ENCODE measurements at places on chromosomes 6 and 20.

DNA sequence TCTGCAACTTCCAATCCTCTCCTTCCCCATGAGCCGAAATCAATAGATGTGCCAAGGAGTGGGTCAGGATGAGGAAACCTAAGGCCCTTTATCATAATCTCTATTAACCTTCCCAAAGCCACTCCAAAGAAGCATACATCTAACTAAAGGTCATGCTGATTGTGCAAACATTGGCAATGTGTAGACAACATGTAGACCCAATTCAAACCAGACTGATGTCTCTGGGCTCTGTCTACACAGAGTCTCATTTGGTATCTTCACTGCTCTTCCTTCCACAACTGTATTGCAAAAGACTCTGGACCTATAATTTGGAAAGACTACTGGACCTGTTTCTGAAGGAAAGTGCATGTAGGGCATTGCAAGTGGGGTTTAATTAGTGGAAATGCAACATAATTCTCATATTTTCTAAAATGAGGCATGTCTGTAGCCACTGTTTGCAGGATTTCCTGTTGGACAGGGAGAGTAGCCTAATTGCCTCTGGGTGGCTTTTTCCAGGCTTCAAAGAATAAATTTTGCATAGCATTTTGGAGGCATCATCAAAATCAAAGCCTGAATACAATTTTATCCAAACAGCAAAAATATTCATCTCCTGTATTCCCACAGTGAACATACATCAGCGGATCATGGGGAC is 35.0 kb upstream of the MLIP start:
- H3K4me1 ChIP-seq, result no peaks in the 10 kb centered on the region
- DNase-seq, result no peak
- H3K27ac ChIP-seq, result no peak overlapping the region
- no peaks in the 10 kb centered on the region for H3K36me3 ChIP-seq

- H3K36me3 ChIP-seq, result no peaks in the 10 kb centered on the region
- H3K4me3 ChIP-seq, result no peak overlapping the region
- peak; percentile 76 for DNase-seq
Observed at GRCh38 chr20:856361-856775, 22.9 kb downstream of the FAM110A start.

GRCh38 chr20:61963149-61963548 is 102.5 kb downstream of the TAF4 start:
- no peaks in the 10 kb centered on the region for H3K4me1 ChIP-seq
- H3K4me3 ChIP-seq, result no peak overlapping the region
- peak; percentile 34 for DNase-seq
- peaks cover 27% of the 10 kb centered on the region for H3K27me3 ChIP-seq
- no peak overlapping the region for H3K27ac ChIP-seq
- H3K36me3 ChIP-seq, result no peaks in the 10 kb centered on the region

DNA sequence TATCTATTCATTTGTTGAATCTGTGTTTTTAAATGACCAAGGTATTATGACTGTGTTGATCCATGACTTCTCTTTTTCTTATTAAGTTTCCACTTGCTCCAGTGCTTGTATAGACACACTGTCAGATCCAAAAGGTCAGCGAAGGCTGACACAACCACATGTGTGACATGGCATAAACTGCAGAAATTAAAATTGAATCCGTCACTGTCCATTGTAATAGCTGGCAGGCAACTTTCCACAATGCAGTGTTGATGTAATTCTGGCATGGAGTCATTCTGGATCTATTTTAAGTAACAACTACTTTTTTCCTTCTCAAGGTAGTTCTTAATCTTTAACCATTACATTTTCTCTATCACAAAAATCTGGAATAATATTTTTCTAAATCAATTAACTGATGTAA is 145.3 kb downstream of the AIG1 start:
- H3K4me3 ChIP-seq, result no peak overlapping the region
- H3K36me3 ChIP-seq, result no peaks in the 10 kb centered on the region
- H3K27me3 ChIP-seq, result no peaks in the 10 kb centered on the region
- no peak overlapping the region for H3K27ac ChIP-seq
- no peak for DNase-seq
- no peaks in the 10 kb centered on the region for H3K4me1 ChIP-seq

DNA sequence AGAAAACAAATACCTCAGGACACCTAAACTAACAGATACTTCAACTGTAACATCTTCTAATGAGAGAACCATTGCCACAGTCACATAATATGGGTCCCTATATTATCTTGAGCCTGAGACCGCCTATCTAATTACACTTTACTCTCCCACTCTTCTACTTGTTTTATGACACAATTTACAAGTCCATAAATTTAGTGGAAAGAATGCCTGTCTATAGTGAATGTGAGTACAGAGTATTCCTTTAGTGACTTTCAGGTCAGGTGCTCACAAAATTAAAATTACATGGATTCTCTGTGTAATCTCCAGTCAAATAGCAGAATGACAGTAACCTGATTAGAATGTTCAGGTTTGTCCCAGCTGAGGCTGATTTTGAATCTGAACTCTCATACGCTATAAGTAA is 624.1 kb downstream of the PKHD1 start:
- no peaks in the 10 kb centered on the region for H3K27me3 ChIP-seq
- no peak for DNase-seq
- no peak overlapping the region for H3K27ac ChIP-seq
- no peaks in the 10 kb centered on the region for H3K4me1 ChIP-seq
- no peak overlapping the region for H3K4me3 ChIP-seq

- no peak for DNase-seq
- H3K27ac ChIP-seq, result no peak within 1 kb of the TSS
- H3K27me3 ChIP-seq, result peaks cover 17% of the 10 kb centered on the region
- peaks cover 7% of the 10 kb centered on the region for H3K4me1 ChIP-seq
- no peaks in the 10 kb centered on the region for H3K36me3 ChIP-seq
- peak within 1 kb of the TSS; percentile 33 for H3K4me3 ChIP-seq
Observed at GRCh38 chr6:110476046-110476849, at the start of gene SLC22A16. Gene SLC22A16 (minus strand): TSS chr6:110476613. CDS start chr6:110476574, 39 bp downstream.

DNA sequence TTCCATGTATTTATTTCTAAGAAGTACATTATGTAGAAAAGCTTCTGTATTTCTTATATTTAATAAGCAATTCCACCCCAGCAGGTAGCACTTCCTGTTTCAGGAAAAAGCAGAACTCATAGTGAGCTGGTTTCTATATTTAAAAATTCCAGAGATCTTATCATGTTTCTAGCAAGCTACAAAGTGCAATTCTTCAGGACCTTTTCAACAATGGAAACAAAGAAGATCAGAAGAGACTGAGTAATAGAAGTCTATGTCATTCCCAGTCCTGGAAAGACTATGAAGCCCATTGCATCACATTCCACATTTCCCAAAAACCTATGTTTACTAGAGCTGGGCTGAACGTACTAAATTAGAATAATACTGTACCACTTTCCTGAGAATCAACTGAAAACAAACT is 302.6 kb upstream of the NRSN1 start:
- H3K4me3 ChIP-seq, result no peak overlapping the region
- DNase-seq, result no peak
- H3K4me1 ChIP-seq, result no peaks in the 10 kb centered on the region
- H3K27ac ChIP-seq, result no peak overlapping the region
- no peaks in the 10 kb centered on the region for H3K36me3 ChIP-seq
